Left lung (tissue), 14 donors: ENCODE measurements at places on chromosomes 2 and 18. TPM values are rescaled to one million over a fixed set of nuclear protein-coding genes. Genes with fewer than 3 reads are reported as not detected.

LRRC30 gene
- polyA plus RNA-seq = not detected

TUBA4B gene
- 3.4 TPM for polyA plus RNA-seq

ATG9A gene
- 45.4 TPM for polyA plus RNA-seq

CAPN14 gene
- 0.32 TPM for polyA plus RNA-seq

LYPD1 gene
- 1.8 TPM for polyA plus RNA-seq

ALPP gene
- not detected for polyA plus RNA-seq

CD8A gene
- 0.57 TPM for polyA plus RNA-seq

G6PC2 gene
- not detected for polyA plus RNA-seq

CACNB4 gene
- 11.2 TPM for polyA plus RNA-seq

ABHD1 gene
- polyA plus RNA-seq = 0.69 TPM

NETO1 gene
- 0.59 TPM for polyA plus RNA-seq

CTNNA2 gene
- not detected for polyA plus RNA-seq

SCN7A gene
- polyA plus RNA-seq = 63.5 TPM

ALLC gene
- not detected for polyA plus RNA-seq

CCDC74B gene
- 4.3 TPM for polyA plus RNA-seq

TOGARAM2 gene
- polyA plus RNA-seq = 1.7 TPM

MTCL1 gene
- 7.1 TPM for polyA plus RNA-seq

GKN2 gene
- polyA plus RNA-seq = 1.1 TPM

BOLL gene
- not detected for polyA plus RNA-seq

DPP10 gene
- polyA plus RNA-seq = 4.9 TPM

C2orf80 gene
- polyA plus RNA-seq = not detected

KCNG2 gene
- polyA plus RNA-seq = 0.38 TPM

RGPD3 gene
- 0.26 TPM for polyA plus RNA-seq

ANKRD30BL gene
- 0.32 TPM for polyA plus RNA-seq

FSHR gene
- polyA plus RNA-seq = not detected

ANTXR1 gene
- polyA plus RNA-seq = 88.8 TPM

B4GALT6 gene
- polyA plus RNA-seq = 19.7 TPM

MC4R gene
- polyA plus RNA-seq = 1.4 TPM

PLEKHH2 gene
- 199 TPM for polyA plus RNA-seq

GPR45 gene
- not detected for polyA plus RNA-seq

GAL3ST2 gene
- polyA plus RNA-seq = 0.31 TPM

CCDC148 gene
- polyA plus RNA-seq = 3.5 TPM

TBR1 gene
- 0.04 TPM for polyA plus RNA-seq

IMP4 gene
- 29.9 TPM for polyA plus RNA-seq

ACMSD gene
- polyA plus RNA-seq = 1.7 TPM

PARD6G gene
- 20.5 TPM for polyA plus RNA-seq

NCKAP5 gene
- 15.0 TPM for polyA plus RNA-seq

UGT1A8 gene
- polyA plus RNA-seq = not detected

GMCL1 gene
- 27.0 TPM for polyA plus RNA-seq

FOXI3 gene
- polyA plus RNA-seq = 0.07 TPM

ZNF385B gene
- 5.7 TPM for polyA plus RNA-seq

IFIH1 gene
- polyA plus RNA-seq = 11.6 TPM

CCDC74A gene
- polyA plus RNA-seq = 9.4 TPM

EGR4 gene
- not detected for polyA plus RNA-seq

MYL12A gene
- 387 TPM for polyA plus RNA-seq

SAP130 gene
- 27.7 TPM for polyA plus RNA-seq

SGPP2 gene
- polyA plus RNA-seq = 5.4 TPM

ADRA2B gene
- 1.2 TPM for polyA plus RNA-seq
